ENCODE measurements at places on chromosomes 1 and 21.
A peak's percentile ranks its signal among the peaks of the same experiment; 100 is the strongest.

- no peak for DNase-seq
These were observed 31.5 kb downstream of the CHD5 start for GRCh38 chr1:6148497-6149241.

- DNase-seq: no peak
These were observed 255.4 kb upstream of the IRF2BP2 start for GRCh38 chr1:234865171-234866006.

DNA sequence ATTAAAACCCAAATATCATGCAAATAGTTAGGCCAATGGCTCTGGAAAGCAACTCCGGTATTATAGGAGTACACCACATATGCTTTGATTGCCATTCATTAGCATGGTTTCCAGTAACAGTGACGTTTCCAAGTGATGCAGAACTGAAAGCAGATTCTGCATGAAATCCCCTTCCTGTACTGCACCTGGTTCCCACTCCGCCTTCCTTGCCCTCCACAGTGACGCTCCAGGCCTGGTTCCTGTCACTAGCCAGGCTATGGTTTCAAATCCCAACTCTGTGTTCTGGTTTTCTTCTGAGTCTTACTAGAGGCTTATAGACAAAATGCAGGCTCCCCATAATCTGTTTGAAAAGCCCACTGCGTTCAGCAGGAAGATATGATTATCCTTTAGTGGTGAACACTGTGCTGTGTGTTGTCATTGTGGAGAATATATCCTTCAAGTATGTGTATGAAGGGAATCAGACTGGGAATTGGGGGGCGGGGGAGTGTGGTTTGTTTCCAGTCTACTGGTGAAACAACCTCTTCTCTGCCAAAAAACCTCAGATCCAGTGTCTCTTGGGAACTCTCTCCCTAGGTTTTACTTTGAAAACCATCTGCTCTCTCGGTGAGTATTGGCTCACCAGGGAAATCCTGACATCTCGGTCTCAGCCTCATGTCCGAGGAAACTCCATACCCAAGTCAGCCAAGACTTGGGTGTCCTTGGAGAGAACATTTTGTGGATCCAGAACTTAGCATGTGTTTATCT lies 78.7 kb downstream of the TYW3 start:
- DNase-seq: no peak

DNA sequence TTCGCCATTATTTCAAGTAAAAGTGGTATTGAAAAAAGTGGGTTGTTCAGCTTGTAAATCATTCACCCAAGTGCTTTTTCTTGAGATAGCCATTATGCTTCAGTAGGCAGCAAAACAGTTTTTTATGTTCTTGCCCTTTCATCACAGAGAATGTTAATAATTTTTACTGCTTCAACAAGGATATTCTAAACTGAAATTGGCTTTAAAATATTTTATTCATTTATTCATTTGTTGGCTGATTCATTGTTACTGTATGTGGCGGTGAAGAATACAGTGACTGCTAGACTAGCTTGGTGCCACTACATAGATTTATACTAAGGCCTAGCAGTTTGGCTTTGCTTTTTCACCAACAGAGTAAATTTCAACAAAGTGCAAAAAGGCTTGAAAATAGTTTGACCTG lies 121.5 kb downstream of the OLFML2B start:
- DNase-seq: no peak

DNA sequence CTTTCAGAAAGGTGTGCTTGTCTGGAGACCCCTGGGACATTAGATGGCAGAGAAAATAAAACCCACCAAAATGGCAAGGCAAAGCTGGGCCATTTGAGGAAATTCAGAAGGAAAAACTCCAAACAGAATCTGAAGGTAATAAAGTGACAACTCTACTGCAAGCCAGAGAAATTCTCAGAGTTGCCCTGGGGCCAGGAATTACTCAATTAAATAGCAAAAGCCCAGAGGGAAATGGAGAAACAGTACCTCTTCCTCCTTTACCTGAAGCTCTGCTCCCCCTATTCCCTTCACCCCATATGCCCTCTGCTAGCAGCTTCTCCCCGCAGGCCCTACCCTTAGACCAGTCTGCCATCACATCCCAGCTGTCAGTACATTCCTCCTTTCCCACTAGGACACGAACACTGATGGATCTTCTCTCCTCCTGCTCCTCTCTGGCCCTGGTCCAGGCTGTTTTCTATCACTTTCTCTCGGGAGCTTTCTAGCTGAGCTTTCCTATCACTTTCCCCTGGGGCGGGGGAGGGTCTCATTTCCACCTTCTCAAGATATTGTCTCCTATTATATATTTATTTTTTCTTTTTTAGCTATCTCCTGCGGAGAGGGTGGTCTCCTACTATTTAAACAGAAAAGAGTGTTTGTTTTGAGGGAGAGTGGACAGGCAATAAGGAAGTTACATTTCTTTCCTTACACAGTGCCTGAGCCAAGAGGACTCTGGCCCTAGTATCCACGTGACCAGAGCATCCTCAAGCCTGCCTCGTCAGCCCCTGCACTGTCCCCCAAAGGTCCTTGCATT lies 47.7 kb upstream of the RBM15 start:
- DNase-seq: no peak

GRCh38 chr1:194548071-194548470 lies 1361.7 kb upstream of the B3GALT2 start:
- no peak for DNase-seq

- DNase-seq: no peak
These were observed 74.2 kb upstream of the NEK7 start for GRCh38 chr1:198082576-198082975.

GRCh38 chr1:153404768-153405167 lies 11.6 kb upstream of the S100A7A start:
- DNase-seq: no peak

DNA sequence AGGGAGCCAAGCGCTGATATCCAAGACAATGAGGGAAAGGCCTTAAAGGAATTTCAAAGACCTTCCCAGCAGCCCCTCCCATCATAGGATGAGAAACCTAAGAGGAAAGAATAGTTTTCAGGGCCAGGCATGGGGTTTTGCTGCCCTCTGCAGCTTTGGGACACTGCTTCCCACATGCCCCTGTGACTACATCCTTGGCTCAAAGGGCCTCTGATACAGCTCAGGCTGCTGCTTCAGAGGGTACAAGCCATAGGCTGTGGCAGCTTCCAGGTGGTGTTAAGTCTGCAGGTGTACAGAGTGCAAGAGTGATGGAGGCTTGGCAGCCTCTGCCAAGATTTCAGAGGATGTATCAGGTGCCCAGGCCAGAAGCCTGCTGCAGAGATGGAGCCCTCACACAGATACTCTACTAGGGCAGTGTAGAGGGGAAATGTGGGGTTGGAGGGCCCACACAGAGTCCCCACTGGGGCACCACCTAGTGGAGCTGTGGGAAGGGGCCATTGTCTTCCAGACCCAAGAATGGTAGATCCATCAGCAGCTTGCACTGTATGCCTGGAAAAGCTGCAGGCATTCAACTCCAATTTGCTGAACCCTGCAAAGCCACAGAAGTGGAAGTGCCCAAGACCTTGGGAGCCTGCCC lies 125.8 kb downstream of the SLC45A1 start:
- DNase-seq: no peak

DNA sequence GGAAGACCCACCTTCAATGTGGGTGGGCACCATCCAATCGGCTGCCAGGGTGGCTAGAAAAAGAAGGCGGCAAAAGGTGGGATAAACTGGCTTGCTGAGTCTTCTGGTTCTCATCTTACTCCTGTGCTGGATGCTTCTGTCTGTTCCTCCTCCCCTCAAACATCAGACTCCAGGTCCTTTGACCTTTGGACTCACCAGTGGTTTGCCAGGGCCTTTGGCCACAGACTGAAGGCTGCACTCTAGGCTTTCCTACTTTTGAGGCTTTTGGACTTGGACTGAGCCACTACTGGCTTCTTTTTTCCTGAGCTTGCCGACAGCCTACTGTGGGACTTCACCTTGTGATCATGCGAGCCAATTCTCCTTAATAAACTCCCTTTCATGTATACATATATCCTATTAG lies 55.9 kb downstream of the VCAM1 start:
- DNase-seq: no peak

DNA sequence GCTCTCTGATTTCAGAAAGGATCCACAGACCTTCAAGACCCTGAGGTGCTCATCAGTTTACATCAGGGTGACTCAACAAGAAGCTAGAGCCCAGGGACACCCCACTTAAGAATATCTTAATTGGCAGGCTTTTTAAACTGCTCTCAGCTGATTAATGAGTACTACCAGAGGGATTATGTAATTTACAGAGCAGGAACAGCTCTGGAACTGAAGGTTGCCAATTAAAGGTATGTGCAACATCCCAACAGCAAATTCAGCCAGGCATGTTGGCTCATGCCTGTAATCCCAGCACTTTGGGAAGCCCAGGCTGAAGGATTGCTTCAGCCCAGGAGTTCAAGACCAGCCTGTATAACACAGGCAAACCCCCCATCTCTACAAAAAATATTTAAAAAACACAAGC lies 295.7 kb downstream of the SETD4 start:
- DNase-seq: no peak

DNA sequence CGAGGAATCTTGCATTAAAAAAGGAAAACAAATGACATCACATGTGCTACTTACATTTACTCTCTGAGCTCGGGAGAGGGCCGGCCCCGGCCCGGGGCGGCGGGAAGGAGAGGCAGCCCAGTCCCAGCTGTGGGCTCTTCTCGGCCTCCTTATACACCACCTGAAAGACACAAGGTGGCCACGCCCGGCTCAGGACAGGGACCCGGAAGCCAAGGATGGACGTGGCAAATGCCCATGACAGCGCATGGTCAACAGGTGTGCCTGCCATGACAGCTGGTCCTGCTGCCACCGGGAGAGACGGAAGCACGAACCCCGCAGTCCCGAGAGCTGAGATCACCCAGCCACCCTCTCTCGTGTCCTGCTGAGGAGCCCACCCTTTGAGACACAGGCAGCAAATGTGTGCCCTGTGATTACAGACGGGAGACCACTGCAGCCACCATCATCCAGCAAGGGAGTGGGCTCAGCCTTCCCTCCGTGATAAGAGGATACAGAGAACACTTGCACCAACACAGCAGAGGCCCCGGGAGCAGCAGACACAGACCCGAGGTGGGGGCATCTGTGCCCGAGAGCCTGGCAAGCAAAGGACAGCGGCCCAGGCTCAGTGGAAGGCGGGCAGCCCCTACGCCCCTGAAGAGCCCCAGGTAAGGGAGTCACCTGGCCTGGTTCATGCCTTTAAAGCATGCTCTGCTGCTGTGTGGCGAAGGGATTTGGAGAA lies 8.7 kb downstream of the TPRG1L start:
- DNase-seq: no peak

GRCh38 chr1:29563092-29563491 lies 326.8 kb downstream of the PTPRU start:
- DNase-seq: no peak

DNA sequence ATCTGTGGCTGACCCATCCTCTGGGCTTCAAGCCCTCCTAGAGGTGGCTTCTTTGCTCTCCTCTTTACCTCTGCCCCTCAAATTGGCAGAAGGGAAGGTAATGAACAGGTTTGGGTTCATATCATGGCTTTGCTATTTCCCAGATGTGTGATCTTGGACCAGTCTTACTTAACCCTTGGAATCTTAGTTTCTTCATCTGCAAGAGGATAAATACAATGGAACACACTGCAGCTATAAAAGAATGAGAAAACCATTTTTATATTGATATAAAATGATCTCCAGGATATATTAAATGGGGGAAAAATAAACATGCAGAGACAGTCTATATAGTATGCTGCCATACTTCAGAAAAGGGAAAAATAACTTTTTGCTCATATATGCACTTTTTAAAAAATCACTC lies 5.6 kb downstream of the GLMP start:
- no peak for DNase-seq

DNA sequence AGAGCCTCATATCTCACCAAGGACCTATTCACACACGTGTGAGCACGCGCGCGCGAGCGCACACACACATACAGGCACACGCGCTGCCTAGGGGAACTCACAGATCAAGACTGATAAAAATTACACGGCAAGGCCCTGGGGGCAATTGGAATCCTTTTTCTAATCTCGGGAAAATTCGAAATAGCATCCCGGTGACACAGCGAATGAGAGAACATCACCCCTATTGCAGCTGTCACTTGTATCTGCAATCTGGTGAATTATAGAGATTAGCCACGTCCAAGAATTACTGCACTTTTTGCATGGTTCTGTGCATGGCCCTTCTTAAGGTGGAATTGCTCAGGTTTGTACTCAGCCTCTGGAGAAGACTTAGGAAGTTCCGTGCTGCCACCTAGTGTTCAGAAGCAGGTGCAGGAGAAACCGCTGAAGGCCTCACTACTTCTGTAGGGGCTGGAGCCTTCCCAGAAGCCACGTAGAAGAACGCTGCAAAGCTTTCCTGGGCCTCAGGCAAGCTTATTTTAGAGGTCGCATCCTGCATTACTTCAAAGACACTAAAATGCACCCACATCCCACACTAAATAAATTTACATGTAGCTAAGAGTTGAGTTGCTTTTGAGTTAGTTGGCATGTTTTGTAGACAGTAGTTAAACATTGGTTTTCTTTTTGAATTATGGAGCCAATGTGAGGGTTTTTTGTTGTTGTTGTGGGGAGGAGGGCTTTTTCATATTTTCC lies 229.2 kb upstream of the CAMK1G start:
- peak; percentile 71 for DNase-seq

GRCh38 chr1:216014086-216014485 lies 409.2 kb downstream of the USH2A start:
- no peak for DNase-seq

GRCh38 chr1:37105911-37106310 lies 71.6 kb upstream of the GRIK3 start:
- DNase-seq: no peak

DNA sequence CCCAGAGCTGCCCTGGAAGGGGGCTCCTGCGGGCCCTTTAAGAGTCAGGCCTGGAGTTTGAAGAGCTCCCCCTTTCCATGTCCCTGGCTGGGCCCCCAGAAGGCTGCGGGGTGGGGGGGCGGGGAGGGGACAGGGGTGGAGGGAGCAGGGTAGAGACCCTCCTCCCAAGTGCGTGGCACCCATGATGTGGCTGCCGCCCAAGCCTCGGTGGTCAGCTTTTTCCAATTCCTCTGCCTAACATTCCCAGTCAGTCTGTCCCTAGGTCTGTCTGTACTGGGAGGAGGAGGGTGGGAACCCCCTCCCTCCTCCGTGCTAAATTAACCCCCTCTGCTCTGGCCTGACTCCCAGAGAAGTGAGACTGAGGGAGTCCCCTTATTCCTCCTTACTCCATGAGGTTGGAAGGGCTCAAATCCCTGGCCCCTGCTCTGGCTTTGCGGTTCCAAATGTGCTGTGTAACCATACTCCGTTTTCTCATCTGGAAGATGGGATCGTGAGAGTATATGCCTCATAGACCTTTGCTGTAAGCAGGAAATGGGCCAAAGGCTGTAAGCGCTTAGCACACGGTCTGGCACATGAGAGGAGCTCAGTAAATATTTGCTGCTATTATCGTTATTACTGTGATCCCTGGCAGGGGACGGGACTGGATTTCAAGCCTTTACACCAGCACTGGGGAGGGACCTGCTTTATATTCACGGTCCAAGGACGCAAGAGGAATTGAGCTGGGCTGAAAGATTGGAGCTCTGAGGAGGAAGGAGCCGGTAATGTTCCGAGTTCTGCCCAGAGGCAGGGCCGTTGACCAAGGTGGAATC lies 658 bp upstream of the COL16A1 start:
- no peak for DNase-seq

GRCh38 chr1:44220001-44220751 lies 6.9 kb downstream of the DMAP1 start:
- no peak for DNase-seq

GRCh38 chr1:78383923-78384322 lies 106.9 kb upstream of the PTGFR start:
- DNase-seq: no peak
